Liver (tissue), 10 donors: ENCODE measurements at places on chromosomes 6 and 20. TPM values are rescaled to one million over a fixed set of nuclear protein-coding genes. Genes with fewer than 3 reads are reported as not detected.

Gene SMOC2
- total RNA-seq, result 1.8 TPM

Gene ACTL10
- 0.50 TPM for total RNA-seq

Gene STMND1
- total RNA-seq, result not detected

Gene ARMH2
- not detected for total RNA-seq

Gene ADGRF1
- not detected for total RNA-seq

Gene PLA2G7
- total RNA-seq, result 24.7 TPM

Gene SCRT2
- not detected for total RNA-seq

Gene AGER
- 0.92 TPM for total RNA-seq

Gene CCN6
- total RNA-seq, result not detected

Gene MOXD1
- total RNA-seq, result 0.25 TPM

Gene OPN5
- not detected for total RNA-seq

Gene TBXT
- total RNA-seq, result not detected

Gene MATN4
- not detected for total RNA-seq

Gene MYCT1
- 9.1 TPM for total RNA-seq

Gene VARS1
- 32.4 TPM for total RNA-seq

Gene GABBR1
- total RNA-seq, result 1.4 TPM

Gene THBS2
- total RNA-seq, result 7.5 TPM

Gene SOBP
- total RNA-seq, result 2.3 TPM

Gene SLC35D3
- total RNA-seq, result 0.56 TPM
